T-helper 9 cell (primary cell): ENCODE measurements at places on chromosomes 6 and 20.
A peak's percentile ranks its signal among the peaks of the same experiment; 100 is the strongest.

- DNase-seq = no peak
Measured at GRCh38 chr6:42138630-42139619, 3.5 kb downstream of the C6orf132 start.

DNA sequence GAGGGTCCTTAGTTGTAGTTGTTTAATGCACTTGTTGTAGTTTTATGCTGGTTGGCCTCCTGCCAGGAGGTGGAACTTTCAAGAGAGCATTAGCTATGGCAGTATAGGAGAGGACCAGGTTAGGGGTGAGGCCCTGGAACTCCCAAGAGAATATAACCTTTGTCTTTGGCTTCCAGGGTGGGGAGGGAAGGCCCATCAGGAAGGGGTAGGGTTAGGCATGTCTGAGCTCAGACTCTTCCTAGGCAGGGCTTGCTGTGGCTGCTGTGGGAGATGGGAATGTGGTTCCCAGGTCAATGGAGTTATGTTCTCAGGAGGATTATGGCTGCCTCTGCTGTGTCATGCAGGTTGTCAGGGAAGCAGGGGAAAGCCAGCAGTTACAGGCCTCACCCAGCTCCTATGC lies 20.0 kb upstream of the GABRR1 start:
- DNase-seq = no peak

GRCh38 chr20:21719592-21720214 lies 14.2 kb downstream of the PAX1 start:
- DNase-seq = no peak

DNA sequence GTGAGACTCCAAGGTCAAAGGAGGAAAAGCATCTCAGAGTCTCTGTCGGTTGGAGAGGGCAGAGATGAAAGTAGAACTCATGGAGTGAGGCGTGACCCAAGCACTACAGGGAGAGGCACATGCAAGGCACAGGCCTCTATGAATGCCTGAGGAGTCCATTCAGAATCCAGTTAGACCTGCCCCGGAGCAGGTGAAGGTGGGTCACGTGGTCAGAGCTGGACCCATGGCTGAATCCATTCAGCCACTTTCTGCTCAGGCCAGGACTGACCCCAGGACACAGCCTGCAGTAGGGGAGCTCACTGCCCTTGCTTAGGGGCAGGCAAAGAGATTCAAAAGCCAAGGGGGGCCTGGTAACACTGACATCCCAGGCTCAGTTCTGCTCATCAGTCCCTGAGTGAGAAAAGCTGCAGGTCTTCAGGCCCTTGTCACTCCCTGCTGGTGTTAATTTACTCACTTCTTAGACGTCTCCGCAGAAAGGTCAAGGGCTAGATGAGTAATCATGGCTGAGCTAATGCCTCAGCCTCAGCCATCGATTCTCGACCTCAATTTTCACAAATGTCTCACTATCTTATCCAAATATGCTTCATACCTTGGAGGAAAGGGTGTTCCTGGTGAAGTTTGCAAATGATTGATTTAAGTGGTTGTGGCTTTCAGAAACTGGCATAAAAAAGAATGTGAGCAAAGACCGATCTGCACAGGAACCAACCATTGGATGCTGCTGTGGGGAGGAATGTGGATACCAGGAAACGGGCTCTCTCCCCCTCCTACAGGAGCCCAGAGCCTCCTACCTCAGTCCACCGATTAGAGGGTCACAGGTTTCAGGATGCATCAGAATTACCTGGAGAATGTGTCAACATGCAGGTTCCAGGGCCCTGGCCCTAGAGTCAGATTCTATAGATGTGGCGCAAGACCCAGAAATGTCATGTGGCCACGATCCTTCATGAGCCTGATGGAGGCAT lies 584.4 kb downstream of the PTPRT start:
- no peak for DNase-seq

DNA sequence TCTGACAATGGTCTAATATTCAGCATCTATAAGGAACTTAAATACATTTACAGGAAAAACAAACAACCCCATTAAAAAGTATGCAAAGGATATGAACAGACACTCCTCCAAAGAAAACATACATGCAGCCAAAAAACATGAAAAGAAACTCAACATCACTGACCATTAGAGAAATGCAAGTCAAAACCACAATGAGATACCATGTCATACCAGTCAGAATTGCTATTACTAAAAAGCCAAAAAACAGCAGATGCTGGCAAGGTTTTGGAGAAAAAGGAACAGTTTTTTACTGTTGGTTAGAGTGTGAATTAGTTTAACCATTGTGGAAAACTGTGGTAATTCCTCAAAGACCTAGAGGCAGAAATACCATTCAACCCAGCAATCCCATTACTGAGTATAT lies 339.0 kb upstream of the ADGRB3 start:
- no peak for DNase-seq

DNA sequence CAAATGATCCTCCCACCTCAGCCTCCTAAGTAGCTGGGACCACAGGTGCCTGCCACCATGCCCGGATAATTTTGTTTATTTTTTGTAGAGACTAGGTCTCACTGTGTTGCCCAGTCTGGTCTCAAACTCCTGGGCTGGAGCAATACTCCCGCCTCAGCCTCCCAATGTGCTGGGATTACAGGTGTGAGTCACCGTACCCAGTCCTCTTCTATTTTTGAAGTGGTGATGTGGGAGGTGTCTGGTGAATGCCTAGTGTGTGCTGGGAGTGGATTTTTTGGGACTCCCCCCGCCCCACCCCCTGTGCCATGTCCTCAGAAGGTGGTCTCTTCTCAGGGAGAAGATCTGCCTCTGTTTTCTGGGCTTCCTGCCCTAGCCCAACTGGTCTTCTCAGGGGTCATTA lies 47.9 kb upstream of the CLDN20 start:
- no peak for DNase-seq

- no peak for DNase-seq
Measured at GRCh38 chr20:41170386-41171105, 33.2 kb downstream of the PLCG1 start.

GRCh38 chr20:49283176-49283702 lies 5.4 kb upstream of the ZNFX1 start:
- DNase-seq = no peak

- no peak for DNase-seq
Measured at GRCh38 chr6:81340946-81341345, 411.5 kb downstream of the TENT5A start.

GRCh38 chr20:48682529-48683363 lies 145.1 kb downstream of the PREX1 start:
- no peak for DNase-seq

GRCh38 chr6:13417954-13418353 lies 69.4 kb downstream of the GFOD1 start:
- DNase-seq = no peak

DNA sequence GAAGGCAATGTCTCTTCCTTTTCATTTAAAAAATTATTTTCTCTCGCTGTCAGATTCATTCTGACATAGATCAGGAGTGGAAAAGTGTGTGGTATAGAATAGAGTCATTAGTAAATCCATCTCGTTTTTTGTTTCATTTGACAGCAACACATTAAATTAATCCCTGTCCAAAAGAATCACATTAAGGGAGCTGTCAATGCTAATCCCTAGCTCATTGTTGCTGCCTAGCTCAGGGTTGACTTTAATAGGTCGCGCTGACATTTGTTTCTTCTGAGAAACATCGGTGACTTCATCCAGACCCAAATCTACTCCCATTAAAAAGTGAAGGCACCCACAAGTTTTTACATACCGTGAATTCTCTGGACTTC lies 25.4 kb upstream of the MAP3K7 start:
- DNase-seq = no peak

GRCh38 chr20:8602389-8603116 lies 466.3 kb upstream of the PLCB4 start:
- no peak for DNase-seq

GRCh38 chr6:90442366-90442765 lies 144.5 kb downstream of the MAP3K7 start:
- no peak for DNase-seq

DNA sequence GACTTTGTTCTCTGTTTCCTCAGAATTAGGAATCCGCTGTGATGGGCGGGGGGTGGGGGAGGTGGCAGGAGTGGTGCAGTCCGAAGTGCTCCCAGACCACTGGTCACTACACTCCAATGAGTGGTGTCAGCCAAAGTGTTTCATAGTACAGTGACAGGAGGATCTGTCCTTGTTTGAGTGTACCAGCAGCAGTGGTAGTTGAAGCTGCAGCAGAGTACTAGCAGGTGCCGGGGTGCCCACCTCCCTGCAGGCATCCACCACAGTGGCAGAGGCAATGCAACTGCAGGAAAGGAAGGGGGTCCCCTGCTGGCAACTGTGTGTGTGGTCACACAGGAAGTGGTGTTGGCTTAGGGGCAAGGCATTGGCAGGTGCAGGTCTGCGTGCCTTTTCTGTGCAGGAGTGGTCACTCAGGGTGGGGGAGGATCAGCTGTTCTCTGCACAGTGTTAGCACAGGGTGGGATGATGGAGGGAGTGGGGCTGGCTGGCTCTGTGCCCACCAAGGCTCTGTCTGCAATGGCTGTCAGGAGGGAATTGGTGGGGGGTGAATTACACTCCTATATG lies 9.7 kb downstream of the HLA-DOB start:
- no peak for DNase-seq

DNA sequence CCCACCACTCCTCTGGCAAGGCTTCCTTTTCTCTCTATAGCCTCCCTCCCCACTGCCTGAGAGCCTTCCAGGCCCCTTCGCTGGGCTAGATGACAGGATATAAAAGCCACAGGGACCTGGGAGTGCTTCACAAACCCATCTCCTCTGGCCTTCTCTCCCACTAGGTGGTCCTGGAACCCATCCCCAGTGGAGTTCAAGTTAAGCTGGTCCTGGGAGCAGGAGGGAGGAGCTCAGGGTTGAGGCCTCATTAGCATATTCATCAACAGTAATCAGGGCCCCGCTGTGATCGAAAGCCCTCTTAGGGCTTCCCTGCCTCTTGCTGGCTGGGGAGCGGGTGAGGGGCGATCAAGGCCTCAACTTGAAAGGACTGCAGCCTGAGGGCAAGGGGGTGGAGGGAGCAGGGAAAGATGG lies 9.1 kb downstream of the EBF4 start:
- DNase-seq = no peak

DNA sequence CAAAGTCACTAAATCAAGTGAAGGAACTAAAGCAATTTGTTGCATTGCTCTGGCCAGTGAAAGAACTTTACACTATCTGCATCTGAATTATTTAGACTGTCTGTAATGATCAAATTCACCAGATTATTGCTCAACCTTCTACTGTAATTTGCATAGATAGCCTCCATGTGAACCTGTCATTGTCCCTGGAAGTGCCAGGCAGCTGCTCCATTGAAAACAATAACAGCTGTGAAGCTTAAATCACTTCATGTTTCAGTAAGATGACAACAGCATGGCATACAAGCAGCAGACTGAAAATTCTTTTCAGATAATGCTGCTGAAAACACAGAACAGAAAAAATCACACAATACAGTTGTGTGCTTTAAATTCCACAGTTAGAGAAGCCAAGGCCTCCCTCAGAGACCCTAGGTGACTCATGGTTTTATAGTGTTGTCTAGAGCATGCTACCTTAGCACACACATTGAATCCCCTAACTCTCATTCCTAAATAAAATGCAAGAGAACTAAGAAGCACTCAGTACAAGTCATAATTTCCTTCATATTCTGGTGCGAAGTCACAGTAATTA lies 248.9 kb downstream of the TPBG start:
- no peak for DNase-seq

DNA sequence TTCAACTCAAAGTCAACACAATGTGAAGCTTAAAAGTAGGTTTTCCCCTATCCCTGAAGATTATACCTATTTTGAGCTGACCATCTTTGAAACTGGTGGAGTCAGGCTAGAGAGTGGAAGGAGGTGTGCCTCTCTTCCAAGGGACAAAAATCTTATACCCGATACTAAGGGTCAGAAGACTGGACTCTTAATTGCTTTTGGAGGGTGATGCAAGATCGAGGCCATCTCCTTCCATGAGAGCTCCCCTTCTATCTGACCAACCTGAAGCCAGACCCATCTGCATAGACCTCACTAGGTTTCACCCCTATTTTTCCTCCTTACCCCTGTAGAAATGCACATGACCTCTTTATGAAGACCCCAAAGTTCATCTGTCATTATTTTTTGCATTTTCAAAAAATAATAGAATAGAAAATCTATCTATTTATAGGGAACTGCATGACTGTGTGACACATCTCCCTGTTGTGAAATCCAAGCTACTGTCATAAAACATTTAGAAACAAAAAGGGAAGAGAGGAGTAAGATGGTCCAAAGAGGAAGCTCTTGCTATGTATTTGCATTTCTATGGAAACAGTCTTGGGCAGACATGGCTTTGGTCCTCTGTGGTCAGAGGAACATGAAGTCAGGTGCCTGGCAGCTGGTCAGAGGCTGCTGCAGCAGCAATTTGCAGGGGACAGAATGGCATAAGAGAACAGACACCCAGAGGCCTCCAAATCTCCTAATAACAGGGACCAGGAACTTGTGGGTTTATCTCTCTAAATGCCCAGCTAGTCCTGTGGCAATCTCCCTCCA lies 349.2 kb downstream of the MAFB start:
- DNase-seq = no peak

GRCh38 chr20:7843613-7844012 lies 96.6 kb downstream of the HAO1 start:
- no peak for DNase-seq

DNA sequence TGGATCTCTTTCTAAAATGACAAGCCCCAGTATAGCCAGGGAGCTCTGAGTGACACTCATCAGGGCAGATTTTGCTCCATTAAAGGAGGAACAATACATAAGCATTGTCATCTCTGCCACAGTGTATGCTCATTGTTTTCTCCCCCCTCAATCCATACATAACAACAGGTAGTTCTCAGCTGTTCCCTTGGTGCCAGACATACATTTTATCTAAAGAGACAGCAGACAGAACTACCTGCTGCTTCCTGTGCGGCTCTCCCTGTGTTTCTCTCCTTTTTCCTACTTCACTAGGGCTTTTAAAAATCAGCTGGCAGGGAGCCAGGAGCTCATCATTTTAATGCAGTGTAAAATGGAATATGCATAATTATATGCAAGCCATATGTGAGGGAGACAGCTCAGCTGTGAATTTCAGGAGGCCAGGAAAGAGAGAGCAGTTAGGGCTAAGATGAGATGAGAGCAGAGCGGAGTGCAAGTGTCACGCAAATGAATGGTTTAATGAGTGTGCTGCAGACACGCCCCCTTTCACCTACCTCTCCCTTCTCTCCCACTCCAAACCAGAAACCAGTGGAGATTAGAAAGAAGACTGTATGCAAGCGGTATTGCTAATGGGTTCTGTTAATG lies 96.0 kb downstream of the SOBP start:
- DNase-seq = no peak

DNA sequence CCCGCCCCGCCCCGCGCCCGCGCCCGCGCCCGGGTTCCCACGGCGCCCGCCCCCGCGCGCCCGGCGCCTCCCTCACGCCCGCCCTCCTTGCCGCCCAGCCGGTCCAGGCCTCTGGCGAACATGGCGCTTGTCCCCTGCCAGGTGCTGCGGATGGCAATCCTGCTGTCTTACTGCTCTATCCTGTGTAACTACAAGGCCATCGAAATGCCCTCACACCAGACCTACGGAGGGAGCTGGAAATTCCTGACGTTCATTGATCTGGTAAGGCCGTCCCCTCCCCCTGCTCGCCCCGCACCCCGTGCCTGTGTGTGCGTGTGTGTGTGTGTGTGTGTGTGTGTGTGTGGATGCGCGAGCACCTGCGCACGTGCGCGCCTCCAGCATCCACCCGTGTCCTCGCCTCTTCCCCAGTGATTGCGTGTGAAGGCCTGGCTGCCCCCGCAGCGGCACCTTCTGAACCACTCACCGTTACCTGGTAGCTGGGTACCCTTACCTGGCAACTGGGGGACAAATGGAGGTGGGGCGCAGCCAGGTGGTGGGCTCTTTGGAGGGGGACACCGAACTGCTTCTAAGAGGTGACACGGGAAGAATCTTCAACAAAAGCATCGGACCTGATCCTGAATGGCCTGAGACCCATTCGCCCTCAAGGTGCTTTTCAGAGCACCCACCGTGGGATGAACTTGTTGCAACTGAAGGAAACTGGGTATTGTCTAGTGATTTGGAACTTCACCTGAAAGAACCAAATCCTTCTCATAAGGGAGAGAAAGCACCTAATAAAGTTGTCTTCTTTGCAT lies at the start of gene AIG1:
TSS of gene AIG1 (plus strand) at position 84 of the 791 bp plus-strand sequence. CDS start at position 121, 37 bp downstream.
- DNase-seq = peak; percentile 51
